ENCODE measurements at places on chromosomes 5 and 9. TPM values are rescaled to one million over a fixed set of nuclear protein-coding genes. Genes with fewer than 3 reads are reported as not detected.

GPR150 gene
- not detected for total RNA-seq

DNA sequence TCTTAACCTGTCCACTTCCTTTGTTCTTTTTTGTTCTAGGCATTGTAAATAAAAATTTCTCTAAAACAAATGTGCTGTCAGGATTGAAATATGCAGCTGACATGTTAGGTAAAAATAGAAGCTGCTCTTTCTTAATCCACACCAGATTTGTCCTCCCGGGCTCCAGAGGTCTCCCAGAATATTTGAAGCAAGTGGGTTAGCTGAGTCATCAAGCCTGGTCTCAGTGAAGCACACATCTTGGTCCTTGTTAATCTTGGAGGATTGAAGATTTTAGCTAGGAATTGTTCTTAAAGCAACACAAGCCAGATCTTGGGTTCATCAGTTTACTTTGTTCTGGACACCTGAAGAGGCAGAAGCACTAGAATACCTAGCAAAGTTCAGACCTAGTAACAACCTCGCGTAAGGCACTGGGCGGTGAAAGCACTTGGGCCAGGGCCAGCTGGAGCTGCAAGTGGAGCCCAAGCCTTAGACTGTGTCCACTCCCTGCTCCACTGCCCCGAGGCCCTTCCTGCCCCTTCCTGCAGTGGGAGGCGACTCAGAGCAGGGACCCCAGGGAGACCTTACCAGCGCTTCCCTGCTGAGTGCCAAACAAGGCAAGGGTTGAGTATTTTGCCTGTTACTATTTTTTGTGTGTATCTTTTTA, 36.5 kb downstream of the HABP4 start:
- peak; percentile 68 for DNase-seq

GRCh38 chr9:14437354-14438231, 123.7 kb upstream of the NFIB start:
- peak; percentile 23 for DNase-seq

TESK1 gene
- 21.4 TPM for total RNA-seq

GRCh38 chr5:120037451-120037850, 408.1 kb downstream of the FAM170A start:
- no peak for DNase-seq

GPR151 gene
- total RNA-seq = not detected

DNA sequence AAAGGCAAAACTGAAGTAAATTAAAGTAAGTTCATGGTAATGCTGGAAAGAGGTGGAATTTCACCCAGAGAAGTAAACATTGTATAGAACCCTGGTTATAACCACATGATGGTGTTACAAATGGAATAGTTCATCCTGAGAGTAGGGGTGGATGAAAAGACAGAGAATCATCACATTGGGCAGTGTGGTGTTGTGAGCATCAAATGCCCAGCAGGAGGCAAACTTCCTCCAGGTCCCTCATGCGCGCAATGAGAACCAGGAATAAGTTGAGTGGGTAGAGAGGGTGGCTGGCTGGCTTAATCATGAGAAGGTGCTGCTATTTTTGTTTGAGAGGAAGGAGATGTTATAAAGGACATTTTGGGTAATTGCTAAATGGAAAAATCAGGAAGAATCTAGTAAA, 163.3 kb upstream of the HMHB1 start:
- DNase-seq = no peak

DNA sequence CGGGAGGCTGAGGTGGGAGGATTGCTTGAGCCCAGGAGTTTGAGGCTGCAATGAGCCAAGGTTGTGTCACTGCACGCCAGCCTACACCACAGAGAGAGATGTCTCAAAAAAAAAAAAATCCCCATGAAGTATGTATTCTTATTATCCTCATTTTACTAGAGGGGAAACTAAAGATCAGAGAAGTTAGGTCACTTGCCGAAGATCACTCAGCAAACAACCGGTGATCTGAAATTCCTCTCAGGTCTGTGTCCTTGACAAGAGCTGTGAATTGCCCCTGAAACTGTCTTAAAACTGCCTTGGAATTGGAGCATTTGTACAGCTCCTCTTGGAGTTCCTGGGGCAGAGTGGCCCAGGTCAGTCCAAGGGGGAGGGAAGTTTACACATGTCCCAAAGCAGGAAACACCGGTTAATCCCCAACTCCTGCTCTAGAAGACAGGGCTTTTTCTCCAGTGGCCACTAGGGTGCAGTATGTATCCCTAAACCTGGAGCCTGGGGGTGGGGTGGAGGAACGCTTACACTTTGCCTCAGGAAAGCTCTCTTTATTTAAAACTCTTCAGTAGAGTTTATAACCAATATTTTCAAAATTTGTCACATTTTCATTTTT, 27.6 kb downstream of the AQP7 start:
- no peak for DNase-seq

- no peak for DNase-seq
Observed at GRCh38 chr9:138045541-138046490, 168.2 kb downstream of the CACNA1B start.

- DNase-seq = no peak
Observed at GRCh38 chr9:91428436-91428835, 4.8 kb upstream of the NFIL3 start.

GRCh38 chr9:127937056-127937387, 632 bp downstream of the DPM2 start:
- DNase-seq = no peak

CD72 gene
- total RNA-seq = 0.52 TPM

GRCh38 chr5:139908749-139909148, 113.1 kb downstream of the PSD2 start:
- DNase-seq = no peak

- DNase-seq = no peak
Observed at GRCh38 chr5:124867137-124867704, 120.8 kb upstream of the ZNF608 start.

ELAVL2 gene
- total RNA-seq = 0.09 TPM

- DNase-seq = no peak
Observed at GRCh38 chr5:137563646-137564397, 64.7 kb upstream of the SPOCK1 start.

GRCh38 chr5:55313870-55314617, 6.3 kb downstream of the MTREX start:
- DNase-seq = no peak

GRCh38 chr5:81755320-81755719, 4.4 kb upstream of the SSBP2 start:
- DNase-seq = no peak

- no peak for DNase-seq
Observed at GRCh38 chr9:94743035-94743954, 16.8 kb downstream of the AOPEP start.

- DNase-seq = peak; percentile 29
Observed at GRCh38 chr5:168947212-168947868, 353.6 kb downstream of the SLIT3 start.

DNA sequence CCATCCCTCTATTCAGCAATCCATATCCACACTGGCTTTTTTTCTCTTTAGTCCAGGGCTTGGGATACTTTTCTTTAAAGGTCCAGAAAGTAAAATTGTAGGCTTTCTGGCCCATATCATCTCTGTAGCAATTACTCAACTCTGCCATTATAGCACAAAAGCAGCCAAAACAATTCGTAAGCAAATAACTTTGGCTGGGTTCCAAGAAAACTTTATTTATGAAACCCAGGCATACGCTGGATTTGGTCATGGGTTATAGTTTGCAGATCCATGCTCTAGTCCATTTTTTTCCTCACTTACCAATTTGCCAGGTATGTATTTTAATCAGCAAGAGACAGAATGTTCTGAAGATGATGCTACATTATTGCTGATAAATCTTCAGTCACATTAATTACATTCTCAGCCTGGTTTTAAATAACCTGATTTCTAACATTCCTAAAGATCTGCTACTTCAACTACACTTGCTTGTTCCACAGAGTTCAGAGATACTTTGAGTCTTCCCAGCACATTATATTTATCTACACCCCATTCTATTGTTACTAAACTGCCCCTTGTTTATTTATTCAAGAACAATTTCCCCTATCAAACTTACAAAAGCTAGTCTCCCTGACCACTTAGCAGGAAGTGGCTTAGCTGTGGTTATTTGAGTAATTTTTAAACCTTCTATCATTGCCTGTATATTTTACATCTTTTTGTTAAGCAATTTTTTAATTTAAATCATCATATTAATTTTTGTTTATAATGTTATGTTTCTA, 161.0 kb downstream of the ISL1 start:
- no peak for DNase-seq

- DNase-seq = no peak
Observed at GRCh38 chr5:143036146-143036927, 266.2 kb downstream of the ARHGAP26 start.

Data from heart right ventricle (tissue), 16 donors.